ENCODE measurements at places on chromosomes 12 and 14.

GRCh38 chr14:50237427-50237826 lies 6.0 kb upstream of the SOS2 start:
- no peak for DNase-seq

DNA sequence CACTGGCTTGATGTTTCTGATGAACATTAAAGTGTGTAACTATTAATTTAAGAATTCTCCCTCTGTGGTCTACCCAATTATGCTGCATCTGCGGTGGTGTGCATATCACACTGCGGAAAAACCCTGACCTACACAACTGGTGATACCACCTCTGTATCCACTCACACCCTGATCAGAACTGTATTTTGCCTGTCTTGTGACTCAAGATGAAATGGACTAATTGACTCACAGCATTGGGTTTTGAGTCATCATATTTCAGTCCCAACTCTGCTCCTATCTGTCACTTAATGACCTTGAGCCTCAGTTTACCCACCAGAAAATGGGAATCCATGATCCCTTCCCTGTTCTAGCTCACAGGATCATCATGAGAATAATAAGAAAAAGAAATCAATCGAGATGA lies 65.6 kb downstream of the NUAK1 start:
- DNase-seq: no peak

GRCh38 chr14:102086972-102087761 lies at the start of gene HSP90AA1:
Gene HSP90AA1, minus strand, starts transcription at chr14:102087044. Its CDS starts 666 bp downstream, at chr14:102086378.
- DNase-seq: peak; percentile 84

- no peak for DNase-seq
These were observed 93.2 kb downstream of the BORCS5 start for GRCh38 chr12:12450043-12450471.

GRCh38 chr12:68745376-68745903 lies 536 bp upstream of the SLC35E3 start:
- DNase-seq: no peak

DNA sequence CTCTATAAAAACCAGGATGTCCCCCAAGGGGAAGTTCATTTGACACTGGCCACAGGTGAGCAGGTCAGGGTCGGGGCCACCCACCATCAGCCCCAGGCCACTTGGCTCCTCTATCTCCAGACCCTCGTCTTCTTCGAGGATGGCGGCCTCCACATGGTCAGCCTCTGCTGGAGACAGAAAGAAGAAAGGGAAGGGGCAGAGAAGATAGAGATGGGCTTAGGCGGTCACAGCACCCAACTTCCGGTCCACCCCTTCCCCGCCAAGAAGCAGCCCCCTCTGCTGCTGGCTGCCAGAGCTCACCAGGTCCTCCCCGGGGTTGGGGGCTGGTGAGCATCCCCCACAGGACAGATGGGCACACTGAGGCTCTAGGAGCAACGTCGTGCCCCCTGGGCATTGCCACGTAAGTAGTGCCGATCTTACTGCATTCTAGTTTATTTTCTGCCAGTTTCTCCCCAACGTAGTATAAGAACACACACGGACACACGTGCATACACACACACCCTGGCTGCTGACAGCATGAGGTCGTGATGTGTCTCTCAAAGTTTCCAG lies 14.2 kb downstream of the BCL11B start:
- DNase-seq: no peak

GRCh38 chr12:70854881-70855568 lies 65.5 kb downstream of the PTPRR start:
- no peak for DNase-seq
